ENCODE measurements at places on chromosomes 7 and 10. TPM values are rescaled to one million over a fixed set of nuclear protein-coding genes. Genes with fewer than 3 reads are reported as not detected.

FRMD4A gene
- total RNA-seq: 35.9 TPM

NUDT5 gene
- 101 TPM for total RNA-seq

PLXDC2 gene
- total RNA-seq: under 0.01 TPM

GARIN1A gene
- 0.32 TPM for total RNA-seq

RBP3 gene
- not detected for total RNA-seq

BCL7B gene
- 24.0 TPM for total RNA-seq

HOXA3 gene
- total RNA-seq: 1.4 TPM

Data from epithelial cell of umbilical artery (primary cell).